GM18507 (cell line): ENCODE measurements at places on chromosomes 6 and 20.

- DNase-seq, result no peak
Observed at GRCh38 chr6:86502497-86502896, 434.8 kb upstream of the HTR1E start.

- DNase-seq, result no peak
Observed at GRCh38 chr6:135283926-135284325, 102.8 kb downstream of the MYB start.

GRCh38 chr6:73560182-73560732, 39.4 kb upstream of the EEF1A1 start:
- DNase-seq, result no peak

- no peak for DNase-seq
Observed at GRCh38 chr6:168007592-168008338, 10.3 kb downstream of the KIF25 start.

- no peak for DNase-seq
Observed at GRCh38 chr6:40391086-40391485, 196.1 kb downstream of the LRFN2 start.

GRCh38 chr6:103719545-103719944, 1140.2 kb downstream of the HACE1 start:
- no peak for DNase-seq

DNA sequence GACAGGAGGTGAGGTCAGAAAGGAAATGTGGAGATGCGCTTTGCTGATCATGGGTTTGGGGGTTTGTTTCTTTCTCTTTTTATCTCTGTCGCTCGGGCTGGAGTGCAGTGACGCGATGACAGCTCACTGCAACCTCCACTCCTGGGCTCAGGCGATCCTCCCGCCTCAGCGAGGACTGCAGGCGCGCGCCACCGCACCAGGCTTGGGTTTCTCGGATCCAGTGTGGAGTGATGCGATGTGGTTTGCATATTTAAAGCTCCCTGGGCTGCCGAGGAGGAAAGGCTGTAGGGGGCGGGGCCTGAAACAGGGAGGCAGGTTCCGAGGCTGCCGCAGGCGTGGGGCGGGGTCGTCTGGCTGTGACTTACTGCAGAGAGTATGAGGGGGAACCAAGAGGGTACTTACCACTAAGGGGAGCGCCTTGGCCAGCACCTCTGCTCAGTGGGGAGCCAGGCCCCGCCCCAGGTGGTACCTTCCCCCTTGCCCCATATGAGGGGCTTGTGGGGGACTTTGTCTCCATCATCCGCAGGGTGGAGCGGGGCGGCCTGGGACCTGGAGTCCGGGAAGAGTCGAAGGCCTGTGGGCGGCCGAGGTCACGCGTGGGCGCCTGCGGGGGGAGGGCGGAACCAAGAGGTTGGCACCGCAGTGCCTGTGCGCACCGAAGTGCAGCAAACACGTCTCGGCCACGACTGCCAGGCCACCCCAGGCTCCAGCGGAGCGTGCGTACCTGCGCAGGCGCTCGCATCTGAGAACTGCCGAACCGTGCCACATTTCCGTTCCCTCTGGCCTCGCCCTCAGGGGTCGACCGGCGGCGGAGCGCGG, 12.7 kb upstream of the BAK1 start:
- DNase-seq, result no peak

DNA sequence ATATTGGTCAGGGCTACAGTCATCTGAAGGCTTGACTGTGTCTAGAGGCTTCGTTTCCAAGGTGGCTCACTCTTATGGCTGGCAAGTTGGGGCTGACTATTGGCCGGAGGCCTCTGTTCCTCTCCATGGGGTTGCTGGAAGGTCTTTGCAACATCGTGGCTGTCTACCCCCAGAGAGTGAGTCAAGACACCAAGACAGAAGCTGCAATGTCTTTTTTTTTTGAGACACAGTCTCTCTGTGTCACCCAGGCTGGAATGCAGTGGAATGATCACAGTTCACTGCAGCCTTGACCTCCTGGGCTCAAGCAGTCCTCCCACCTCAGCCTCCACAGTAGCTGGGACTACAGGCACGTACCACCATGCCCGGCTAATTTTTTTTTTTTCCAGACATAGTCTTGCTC, 29.4 kb upstream of the KIF3B start:
- no peak for DNase-seq

DNA sequence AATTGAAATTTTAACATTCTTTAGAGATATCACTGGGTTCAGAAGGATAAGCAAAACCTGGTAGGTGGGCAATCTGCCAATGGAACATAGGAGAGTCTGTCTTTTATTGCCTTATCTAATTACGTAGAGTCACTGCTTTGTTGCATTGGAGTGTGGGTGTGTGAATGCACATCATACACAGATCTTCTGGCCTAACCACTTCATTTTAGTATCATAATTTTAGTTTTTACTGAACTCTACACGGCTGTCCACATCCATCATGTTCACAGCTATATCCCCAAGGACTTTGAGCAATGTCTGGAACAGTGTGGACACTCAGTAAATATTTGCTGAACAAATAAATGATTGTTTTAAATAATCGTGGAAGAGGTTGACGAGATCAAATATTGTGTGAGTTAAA, 104.6 kb upstream of the AKIRIN2 start:
- DNase-seq, result no peak

- DNase-seq, result peak; percentile 11
Observed at GRCh38 chr6:46042355-46042999, 26.8 kb upstream of the CLIC5 start.

- no peak for DNase-seq
Observed at GRCh38 chr20:20233041-20233514, 134.8 kb upstream of the INSM1 start.

DNA sequence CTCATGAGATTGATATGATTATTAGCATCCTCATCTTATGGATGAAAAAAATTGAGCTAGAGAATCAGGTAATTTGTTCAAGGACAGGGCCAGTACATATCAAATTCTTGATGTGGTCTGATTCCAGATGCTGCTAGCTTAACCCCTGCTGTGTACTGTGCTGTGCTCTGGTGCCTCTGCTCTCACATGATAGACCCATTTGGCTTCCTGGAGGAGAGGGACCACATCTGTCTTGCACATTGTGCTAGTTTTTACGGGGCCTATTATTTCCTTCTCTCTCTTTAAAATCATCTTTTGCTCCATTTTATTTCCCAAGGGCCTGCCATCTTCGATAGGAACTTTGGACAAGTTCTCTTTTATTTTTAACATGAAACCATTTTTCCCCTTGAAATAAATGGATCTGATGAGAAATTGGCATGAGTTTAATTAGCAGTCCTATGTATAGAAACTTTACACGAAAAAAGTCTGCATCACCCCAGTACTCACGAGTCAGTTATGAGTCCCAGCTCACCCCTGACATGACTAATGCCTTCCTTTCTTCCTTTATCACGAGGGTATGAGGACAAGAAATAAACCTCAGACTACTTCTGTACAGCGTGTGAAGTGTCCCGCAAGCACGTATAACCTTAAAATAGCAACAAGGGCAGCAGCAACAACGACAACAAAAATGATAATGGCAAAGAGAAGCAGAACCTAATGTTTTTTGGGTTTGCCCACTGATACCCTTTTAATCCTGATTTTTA, 26.5 kb downstream of the CD109 start:
- DNase-seq, result no peak

DNA sequence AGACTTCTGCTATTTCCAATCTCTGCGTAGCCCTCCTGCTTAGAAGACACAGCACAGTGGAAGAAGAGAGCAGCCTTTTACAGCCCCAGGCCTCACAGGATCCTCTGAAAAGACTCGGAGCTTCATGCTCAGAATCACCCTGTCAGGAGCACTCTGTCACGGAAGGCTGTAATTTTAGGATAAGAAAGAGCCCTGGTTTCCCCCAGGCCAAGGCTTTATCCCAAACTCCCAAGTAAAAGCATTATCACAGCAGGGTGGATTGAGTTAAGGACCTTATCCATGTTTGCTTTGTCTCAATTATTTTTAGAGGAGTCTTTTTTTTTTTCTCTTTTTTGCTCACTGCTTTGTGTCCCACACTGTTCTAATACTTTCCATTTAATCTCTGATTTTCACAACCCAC, 39.2 kb downstream of the ANKS1A start:
- DNase-seq, result no peak

DNA sequence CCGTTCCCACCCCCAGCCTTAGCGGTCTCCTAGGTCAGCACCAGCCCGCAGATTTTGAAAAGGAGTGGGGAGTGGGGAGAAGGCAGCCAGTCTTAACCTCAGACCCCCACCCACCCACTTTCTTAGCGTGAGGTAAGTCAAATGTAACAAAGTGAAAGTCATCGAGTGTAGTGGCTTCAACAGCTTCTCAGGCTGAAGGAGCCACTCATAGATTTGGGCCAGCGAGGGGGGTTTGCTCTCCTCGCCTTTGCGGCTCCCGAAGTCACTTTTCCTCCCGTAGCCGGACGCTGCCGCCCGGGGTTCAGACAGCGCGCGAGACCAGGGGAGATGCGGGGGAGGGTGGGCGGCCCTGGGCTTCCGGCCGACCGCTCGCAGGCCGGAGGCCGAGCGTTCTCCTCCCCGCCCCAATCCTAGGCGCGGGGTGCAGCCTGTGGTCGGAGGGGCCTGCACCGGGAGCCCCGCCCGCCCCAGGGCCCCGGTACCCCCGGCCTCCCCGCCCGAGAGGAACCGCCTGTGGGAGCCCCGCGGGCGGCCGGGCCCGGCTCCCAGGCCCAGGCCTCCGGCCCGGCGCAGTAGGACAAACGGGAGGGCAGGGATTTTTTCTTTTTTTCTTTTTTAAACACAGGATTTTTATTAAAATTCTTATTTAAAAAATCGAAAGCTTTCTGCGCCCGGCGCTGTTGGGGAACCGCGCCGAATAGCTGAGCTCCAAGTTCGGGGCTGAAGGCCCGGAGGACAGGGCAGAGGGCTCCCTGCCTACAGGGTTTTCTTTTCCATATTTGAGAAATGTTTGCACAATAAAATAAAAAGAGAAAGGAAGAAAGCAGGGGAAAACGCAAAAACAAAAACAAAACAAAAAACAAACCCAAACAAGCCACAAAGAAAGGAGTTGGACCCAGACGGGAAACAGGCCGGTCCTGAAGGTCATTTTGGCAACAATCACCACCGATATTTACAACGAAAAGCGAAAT, 3.2 kb downstream of the NKX2-2 start:
- no peak for DNase-seq

DNA sequence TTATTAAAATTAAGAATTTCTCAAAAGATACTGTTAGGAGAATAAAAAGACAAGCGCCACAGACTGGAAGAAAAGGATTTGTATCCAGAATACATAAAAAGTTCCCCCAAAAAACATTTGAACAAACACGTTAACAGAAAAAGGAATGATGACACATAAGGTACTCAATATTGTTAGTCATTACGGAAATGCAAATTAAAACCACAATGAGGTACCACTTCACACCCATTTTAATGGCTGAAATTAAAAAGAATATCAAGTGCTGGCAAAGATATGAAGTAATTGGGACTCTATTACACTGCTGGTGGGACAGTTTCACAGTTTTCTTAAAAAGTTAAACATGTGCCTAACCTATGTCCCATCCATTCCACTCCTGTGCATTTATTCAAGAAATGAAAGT, 51.4 kb downstream of the HECA start:
- DNase-seq, result no peak

DNA sequence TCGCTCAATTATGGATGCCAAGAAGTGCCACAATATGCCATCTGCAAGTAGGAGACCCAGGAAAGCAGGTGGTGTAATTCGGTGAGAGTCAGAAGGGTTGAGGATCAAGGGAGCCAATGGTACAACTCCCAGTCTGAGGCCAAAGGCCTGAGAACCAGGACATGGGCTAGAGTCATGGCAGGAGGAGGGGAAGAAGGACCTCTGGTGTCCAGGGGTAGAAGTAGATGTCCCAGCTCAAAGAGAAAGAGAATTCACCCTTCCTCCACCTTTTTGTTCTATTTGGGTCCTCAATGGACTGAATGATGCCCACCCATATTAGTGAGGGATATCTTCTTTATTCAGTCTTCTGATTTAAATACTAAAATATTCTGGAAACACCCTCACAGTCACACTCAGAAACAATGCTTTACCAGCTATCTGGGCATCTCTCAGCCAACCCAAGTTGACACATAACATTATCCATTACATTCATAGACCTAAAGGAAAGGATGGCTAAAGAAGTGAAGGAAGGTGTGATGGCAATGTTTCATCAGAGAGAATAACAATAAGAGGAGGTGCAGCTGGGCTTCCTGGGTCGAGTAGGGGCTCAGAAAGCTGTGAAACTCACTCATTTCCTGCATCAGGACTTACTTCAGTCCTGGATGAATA, 21.2 kb upstream of the HLA-DQA1 start:
- DNase-seq, result no peak

DNA sequence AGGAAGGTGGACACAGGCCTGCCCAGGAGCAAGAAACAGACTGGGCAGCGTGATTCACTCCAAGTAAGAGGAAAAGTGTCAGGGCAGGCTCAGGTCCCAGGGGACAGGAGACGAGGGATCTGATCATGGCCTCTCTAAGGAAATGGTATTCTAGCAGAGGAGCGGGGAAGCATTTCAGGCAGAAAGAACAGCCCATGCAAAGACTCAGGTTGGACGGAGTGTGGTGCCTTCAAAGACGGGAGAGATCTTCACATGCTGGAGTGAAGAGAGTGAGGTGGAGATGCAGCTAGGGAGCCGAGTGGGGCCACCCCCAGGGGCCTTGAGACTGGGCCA, 161.1 kb downstream of the SYCP2 start:
- no peak for DNase-seq

DNA sequence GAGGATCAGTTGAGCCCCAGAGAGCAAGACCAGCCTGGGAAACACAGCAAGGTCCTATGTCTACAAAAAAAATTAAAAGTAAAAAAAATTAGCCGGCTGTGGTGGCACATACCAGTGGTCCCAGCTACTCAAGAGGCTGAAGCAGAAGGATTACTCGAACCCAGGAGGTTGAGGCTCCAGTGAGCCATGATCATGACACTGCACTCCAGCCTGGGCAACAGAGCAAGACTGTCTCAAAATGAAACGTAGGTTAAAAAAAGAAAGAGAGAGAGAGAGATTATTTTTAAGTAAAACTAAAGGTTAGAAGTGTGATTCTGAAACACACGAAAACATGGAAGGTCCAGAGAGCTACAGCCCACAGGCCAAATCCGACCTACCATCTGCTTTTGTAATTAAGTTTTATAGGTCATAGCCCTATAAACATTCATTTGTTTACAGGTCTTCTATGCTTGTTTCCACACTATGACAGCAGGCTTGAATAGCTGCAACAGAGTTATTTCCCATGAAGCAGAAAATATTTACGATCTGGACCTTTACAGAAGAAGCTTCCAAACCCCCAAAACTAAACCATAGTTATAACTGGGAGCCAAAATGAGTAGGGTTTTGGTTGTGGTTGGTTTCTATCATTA, 279.7 kb downstream of the GMDS start:
- no peak for DNase-seq

DNA sequence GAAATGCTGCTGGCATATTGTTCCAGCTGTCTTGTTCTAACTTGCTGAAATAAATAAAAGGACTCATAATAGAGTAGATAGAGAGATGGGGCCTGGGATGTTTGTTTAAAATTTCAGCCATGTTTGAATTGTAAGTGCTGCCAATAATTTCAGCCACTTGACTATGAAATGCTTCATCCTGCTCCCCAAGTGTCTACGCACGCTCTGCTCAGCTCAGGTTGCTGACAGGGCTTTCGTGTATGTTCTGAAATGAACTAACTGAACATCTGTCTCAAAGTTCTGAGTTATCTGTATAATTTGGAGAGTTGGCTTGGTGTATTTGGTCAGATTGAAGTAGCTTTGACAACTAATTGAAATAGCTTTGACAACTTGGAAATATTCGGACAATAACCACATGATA, 387.8 kb downstream of the BMP2 start:
- DNase-seq, result no peak
